ENCODE measurements at places on chromosomes 11 and 22. TPM values are rescaled to one million over a fixed set of nuclear protein-coding genes. Genes with fewer than 3 reads are reported as not detected.

TST gene
- 34.2 TPM for total RNA-seq

MEI1 gene
- 0.46 TPM for total RNA-seq

PGA5 gene
- total RNA-seq: not detected

SLC22A8 gene
- total RNA-seq: not detected

PATE2 gene
- total RNA-seq: not detected

PI4KA gene
- total RNA-seq: 27.3 TPM

LRRC74B gene
- total RNA-seq: not detected

SLC6A5 gene
- under 0.01 TPM for total RNA-seq

GNG3 gene
- total RNA-seq: not detected

CARD18 gene
- total RNA-seq: not detected

ZNF202 gene
- total RNA-seq: 4.0 TPM

KRTAP5-10 gene
- total RNA-seq: not detected

IL17REL gene
- not detected for total RNA-seq

GPR83 gene
- under 0.01 TPM for total RNA-seq

TRIM51 gene
- total RNA-seq: not detected

CALCB gene
- not detected for total RNA-seq

TMEM191B gene
- total RNA-seq: 0.65 TPM

INPP5J gene
- 0.09 TPM for total RNA-seq

SLC22A9 gene
- not detected for total RNA-seq

DEUP1 gene
- total RNA-seq: not detected

TESMIN gene
- not detected for total RNA-seq

DDTL gene
- total RNA-seq: 0.92 TPM

C11orf21 gene
- total RNA-seq: not detected

PSMD13 gene
- 151 TPM for total RNA-seq

CSF2RB gene
- not detected for total RNA-seq

AP2A2 gene
- total RNA-seq: 20.8 TPM

NNMT gene
- 1,567 TPM for total RNA-seq

OR2D2 gene
- 0.18 TPM for total RNA-seq

SERPIND1 gene
- not detected for total RNA-seq

FREY1 gene
- total RNA-seq: 1.00 TPM

CAVIN3 gene
- 185 TPM for total RNA-seq

SLC17A6 gene
- total RNA-seq: not detected

OR10G7 gene
- total RNA-seq: not detected

KCNE3 gene
- 18.1 TPM for total RNA-seq

SPA17 gene
- total RNA-seq: 10.3 TPM

RFPL1 gene
- not detected for total RNA-seq

CD248 gene
- 60.8 TPM for total RNA-seq

PDGFD gene
- 49.4 TPM for total RNA-seq

PLAAT5 gene
- total RNA-seq: 0.09 TPM
